ENCODE measurements at places on chromosomes 4 and X. TPM values are rescaled to one million over a fixed set of nuclear protein-coding genes. Genes with fewer than 3 reads are reported as not detected.

DNA sequence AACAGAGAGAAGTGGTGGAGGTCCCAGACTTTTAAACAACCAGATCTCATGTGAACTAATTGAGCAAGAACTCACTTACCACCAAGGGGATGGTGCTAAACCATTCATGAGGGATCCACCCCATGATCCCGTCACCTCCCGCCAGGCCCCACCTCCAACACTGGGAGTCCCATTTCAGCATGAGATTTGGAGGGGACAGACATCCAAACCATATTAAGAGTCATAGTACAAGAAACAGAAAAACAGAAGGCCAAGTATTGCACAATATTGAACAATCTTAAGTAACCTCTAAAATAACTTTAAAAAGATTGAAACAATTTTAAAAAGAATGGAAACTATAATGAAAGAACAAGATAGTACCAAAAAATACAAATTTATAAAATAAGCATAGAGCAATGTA is 110.0 kb downstream of the CBR4 start:
- no peak for DNase-seq

DNA sequence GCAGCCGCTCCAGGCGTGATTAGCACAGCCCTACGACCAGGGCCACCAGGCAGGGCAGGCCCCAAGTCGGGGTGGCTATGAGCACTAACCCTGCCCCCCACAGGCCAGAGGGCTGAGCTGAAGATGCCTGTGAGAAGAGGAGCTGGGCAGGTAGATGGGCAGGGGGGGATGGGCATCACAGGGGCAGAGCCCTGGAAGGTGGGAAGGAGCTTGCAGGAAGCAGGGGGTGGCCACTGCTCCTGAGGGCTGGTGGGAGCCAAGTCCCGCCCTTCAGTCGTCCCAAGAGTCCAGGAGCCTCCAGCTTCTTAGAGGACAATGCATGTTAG is 7.3 kb upstream of the MXD4 start:
- DNase-seq = no peak

DNA sequence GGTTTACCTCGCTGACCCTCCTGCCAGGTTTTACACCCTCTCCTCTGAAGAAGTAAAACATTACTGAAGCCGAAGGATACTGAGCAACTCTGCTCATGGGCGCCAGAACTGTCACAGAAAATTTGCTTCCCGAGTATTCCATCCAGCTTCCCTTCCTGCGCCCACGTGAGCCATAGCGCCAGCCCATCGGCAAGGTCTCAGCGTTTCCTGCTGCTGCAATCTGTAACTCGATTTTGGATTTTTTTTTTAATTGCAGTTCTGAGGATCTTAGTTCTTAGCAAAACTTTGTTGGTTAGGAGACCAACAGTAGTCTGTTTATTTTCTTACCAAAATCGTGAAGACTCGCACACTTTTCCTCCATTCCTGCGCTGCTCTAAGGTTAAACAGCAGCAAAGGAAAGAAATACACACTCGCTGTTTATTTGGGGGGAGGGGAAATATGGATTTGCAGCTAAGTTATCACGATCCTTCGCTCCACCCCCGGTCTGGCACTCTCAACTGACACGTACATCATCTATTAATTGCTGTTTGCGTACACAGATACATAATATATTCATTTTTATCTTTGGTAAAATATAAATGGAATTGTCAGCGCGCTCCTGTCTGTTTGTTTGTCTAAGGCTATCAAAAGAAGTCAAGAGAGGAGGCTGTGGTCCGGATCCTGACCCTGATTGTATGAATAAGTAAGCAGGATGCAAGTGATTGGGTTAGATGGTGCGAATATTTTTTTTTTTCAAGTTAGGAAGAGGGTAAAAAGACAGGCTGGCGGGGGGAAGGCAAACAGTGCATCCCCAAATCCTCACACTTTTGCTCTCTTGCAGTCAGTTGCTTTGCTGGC is at the start of gene TLL1:
Gene TLL1 (plus strand): TSS at position 777 of the 837 bp plus-strand sequence. CDS start 668 bp downstream, outside the sequence.
- peak; percentile 11 for DNase-seq

GRCh38 chrX:75547783-75548182 is 24.9 kb upstream of the ZDHHC15 start:
- DNase-seq = peak; percentile 79

DNA sequence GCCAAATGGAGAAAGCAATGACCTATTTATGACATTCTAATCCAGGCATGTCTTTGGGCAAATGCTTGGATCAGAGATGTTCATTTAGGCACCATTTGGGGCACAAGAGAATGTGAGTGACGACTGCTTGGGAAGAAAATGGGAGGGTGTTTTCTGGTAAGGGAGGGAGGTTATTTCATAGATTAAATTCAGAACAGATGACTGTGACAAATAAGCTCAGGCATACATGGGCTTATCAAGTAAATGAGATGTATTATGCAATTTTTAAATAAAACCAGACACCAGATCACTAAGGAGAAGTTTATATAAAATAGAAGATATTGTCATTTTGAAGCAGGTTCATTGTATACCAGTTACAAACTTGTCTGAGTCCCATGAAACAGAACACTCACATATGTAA is 71.4 kb upstream of the UGT8 start:
- no peak for DNase-seq

DNA sequence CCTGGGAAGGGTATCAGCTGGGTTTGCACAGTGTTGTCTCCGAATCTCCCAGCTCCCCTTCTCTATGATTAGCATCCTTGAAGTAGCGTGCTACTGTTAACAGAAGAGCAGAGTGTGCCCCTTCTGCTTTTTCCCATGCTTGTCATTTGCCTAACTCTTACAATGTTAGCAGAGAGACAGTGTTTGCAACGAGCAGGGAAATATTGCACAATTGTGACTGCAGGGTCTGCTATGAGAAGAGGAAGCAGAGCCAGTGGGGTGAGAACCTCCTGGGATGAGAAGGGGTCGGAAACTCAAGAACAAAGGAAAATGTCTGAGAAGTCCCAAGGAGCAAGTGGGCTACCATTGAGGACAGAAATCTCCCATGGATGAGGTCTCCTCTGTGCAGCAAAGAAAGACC is 7.8 kb upstream of the CHRNA9 start:
- DNase-seq = no peak

GRCh38 chr4:166458756-166459155 is 585.7 kb downstream of the TLL1 start:
- DNase-seq = no peak

- DNase-seq = no peak
Observed at GRCh38 chr4:40322811-40323210, 12.3 kb upstream of the CHRNA9 start.

DNA sequence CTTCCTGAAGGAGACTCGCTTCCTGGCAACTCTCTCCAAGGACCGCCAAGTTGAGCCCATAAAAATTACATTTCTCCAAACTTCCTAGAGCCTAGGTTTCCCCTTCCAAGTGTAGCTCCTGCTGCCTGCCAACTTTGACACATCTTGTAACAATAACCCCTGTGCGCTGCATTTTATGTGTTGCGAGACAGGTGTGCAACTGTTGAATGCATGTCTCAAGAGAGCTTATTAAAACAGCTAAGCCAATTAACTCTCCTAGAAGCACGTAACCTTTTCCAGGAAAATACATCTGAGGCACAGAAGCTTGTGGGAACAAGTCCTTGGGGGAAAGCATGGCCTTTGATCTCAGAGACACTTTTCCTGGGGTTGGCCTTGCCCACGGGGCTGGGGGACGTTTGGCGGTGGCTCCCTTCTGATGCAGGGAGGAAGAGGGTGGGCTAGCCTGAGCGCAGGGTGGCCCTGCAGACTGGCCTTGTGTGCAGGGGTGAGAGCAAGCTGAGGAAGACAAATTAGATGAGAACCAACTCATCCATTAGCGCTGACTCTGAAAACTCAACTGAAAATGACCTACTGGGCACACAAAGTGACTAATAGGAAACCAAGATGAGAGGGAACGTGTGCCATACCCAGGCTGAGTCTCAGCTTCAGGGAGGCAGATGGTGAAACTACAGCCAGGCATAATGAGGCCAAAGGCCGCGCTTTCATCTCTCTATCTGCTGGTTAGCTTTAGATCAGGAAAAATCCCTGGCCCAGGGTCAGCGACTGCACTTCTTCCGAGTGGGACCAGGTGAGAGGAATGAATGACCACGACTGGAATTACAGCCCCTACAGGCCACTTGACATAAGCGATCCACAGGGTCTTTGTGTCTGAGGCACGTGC is 75.3 kb downstream of the ENPP6 start:
- DNase-seq = no peak

DNA sequence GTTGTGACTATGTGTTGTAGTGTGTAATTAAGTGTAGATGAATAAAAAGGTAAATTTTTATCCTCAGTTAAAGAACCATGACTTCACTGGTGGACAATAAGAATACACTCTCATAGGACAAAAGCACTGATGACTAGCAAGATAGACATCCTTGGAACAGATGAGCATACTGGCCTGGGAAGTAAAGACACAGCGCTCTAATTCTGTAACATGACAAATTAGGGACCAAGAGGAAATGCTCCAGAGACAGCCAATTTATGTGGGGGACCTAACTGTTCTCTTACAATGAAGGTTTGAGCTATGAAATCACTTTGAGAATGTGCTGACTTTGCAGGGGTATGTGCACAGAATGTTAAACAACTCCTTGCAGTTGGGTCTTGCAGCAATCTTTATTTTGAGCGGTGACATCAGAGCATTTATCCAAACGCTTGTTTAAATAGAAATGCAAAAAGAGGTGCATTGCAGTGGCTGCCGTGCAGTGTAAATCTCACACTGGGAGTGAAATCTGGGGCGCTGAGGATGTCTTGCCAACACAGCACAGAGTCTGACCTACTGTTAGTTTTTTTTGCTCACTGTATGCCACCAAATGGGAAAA is 109.3 kb downstream of the MAGEC2 start:
- DNase-seq = no peak

DNA sequence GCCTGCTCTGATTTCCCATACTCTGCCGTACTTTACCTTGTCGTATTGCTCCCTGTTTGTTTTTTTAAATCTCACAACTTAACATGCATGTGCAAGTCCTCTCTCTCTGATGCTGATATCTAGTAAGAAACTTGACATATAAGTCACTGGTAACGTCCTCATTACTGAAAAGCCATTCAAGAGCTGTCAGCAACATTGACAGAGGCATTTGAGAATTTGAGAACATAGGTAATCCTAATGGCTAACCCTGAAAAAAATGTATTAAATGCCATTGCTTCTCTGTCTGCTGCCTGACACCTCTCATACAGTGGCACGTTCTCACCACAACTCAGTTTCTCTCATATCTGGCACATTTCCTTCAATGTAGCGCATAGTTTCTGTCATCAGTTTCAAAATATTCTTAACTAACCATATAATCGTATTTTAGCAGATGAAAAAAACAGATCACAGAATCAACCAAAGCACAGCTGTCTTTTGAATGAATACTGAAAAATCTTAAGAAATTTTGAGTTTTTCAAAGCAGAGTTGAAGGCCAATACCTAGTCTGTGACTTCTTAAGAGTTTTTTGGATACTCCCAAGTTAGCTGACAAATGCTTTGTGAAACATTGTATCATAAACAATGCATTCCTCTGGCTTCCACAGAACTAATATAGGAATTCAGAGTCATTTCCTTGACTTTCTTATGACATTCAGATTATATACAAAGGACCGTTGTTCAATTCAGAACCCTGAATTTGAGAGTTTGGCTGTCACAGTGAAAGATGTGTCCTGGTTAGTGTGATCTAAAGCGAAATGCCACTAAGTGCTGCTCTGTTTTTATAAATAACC is 996.4 kb downstream of the C4orf33 start:
- no peak for DNase-seq

DNA sequence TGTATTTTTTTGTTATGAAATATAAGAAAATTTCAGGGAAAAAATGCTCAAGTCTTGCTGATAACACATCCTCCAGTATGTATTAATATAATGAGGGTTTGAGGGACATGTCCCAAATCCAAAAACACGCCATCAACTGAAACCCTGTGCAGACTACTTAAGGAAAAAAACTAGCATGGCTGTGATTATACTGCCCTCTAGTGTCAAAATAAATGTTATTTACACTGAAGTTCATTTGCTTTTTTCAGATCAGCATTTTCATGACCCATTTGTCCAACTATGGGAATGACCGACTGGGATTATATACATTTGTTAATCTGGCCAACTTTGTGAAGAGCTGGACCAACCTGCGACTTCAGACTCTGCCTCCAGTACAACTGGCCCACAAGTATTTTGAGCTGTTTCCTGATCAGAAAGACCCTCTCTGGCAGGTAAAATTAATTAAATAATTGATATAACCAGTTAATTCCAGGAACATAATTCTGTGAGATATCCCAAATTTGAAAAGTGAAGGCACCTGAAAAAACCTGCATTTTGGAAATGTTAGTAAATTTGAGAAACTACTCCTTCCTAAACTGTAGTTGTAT is 128.5 kb downstream of the PRSS12 start:
- peak; percentile 68 for DNase-seq

DNA sequence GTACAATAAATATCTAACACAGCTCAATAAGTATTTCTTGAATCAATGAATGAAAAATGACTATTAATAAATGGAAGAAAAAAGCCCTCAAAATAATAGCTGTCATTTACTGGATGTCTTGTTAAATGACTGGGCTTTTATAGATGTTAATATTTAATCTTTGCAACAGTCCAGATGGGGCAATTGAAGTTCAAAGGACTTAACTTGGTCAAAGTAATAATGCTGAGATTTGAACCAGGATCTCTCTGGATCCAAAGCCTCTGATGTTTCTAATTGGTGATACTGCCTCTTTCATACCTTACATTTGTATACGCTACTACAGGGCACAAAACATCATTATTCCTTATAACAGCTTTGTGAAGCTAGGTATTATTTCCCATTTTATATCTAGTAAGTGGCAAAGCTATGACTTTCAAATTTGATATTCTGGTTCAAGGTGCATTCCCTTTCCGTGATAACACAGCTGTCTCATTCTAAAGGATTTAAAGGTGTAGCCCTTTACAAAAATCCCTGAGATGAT is 72.6 kb downstream of the DCK start:
- no peak for DNase-seq

- DNase-seq = no peak
Observed at GRCh38 chr4:21205821-21206531, 505.7 kb downstream of the PACRGL start.

DNA sequence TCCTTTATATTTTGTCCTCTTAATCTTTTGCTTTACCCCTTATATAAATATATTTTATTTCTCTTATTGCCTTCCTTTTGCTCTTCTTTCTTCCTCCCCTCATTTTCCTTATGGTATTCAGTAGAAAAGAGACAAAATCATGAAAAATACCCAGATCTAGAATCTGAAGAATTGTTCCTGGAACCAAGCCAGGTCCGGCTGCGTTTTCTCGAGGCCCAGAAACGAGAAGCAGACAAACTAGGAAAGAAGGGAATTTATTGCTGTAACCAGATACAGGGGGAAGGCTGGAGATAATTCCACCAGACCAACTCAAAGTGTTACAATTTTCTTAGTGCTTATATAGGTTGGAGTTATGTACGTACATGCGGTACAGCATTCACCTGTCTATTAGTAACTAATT is 328.7 kb downstream of the GABRG1 start:
- no peak for DNase-seq

Gene TBC1D9
- 10.9 TPM for total RNA-seq

Gene TRMT2B
- total RNA-seq = 13.3 TPM

Gene FGD1
- total RNA-seq = 7.8 TPM

Gene PLAC8
- 17.5 TPM for total RNA-seq

Gene AMBN
- total RNA-seq = not detected

Gene PSAPL1
- total RNA-seq = not detected

Gene CLNK
- not detected for total RNA-seq

Gene NUDT9
- 36.0 TPM for total RNA-seq

Gene F11
- not detected for total RNA-seq

Gene CCNI
- 253 TPM for total RNA-seq

All from myocyte (in vitro differentiated cells).